Endodermal cell (in vitro differentiated cells): ENCODE measurements at places on chromosomes 7 and 10. TPM values are rescaled to one million over a fixed set of nuclear protein-coding genes. Genes with fewer than 3 reads are reported as not detected.
A peak's percentile ranks its signal among the peaks of the same experiment; 100 is the strongest.

DNA sequence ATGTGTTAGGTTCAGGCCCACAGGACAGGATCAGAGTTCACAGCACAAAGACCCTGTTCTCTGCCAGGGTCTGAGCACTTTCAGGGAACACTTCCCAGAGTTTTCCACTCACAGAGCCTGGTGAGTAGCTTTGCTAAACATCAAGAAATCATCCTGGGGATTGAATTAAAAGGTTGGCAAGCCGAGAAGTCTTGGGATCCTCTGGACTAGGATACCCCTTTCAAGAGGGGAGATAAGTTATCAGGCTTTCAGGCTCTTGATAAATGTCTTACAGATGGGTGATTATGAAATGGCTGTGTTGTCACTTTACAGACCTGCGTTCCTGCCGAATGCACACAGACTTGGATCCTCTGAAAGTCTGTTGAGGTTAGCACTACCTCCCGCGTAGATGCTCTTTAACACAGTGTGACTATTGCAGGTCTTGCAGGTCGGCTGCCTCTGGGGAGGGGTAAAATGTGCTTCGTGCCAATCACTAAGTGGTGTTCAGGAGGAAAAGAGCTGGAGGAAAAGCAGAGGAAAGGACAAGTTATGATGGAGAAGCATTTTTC lies 473.5 kb upstream of the AKR1E2 start:
- no peak overlapping the region for H3K27ac ChIP-seq
- H3K36me3 ChIP-seq, result no peaks in the 10 kb centered on the region
- H3K27me3 ChIP-seq, result no peaks in the 10 kb centered on the region
- peak overlapping the region; percentile 35 for H3K4me3 ChIP-seq
- H3K4me1 ChIP-seq, result peaks cover 23% of the 10 kb centered on the region

DNA sequence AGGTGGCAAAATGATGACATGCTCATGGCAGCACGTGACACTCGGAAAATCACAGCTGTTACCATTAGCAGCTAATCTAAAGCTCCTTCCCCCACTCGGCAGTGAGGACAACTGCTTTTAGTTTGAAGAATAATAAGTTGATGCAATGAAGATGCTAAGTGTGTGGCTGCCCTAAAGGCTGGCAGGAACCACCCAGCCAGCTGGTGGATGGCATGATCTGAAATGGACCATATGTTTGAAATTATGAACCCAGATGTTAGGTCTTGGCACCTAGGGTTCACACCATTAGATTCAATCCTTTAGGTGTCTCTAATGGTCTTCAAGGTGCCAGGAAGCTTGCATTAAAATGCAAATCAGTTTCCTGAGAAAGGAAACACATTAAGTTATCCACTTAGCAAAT lies 230.1 kb downstream of the WDR11 start:
- H3K36me3 ChIP-seq, result no peaks in the 10 kb centered on the region
- H3K4me1 ChIP-seq, result no peaks in the 10 kb centered on the region
- no peak overlapping the region for H3K4me3 ChIP-seq

GRCh38 chr7:36286226-36286625 lies 103.4 kb upstream of the ANLN start:
- H3K27me3 ChIP-seq, result no peaks in the 10 kb centered on the region
- H3K4me1 ChIP-seq, result peaks cover 17% of the 10 kb centered on the region
- H3K27ac ChIP-seq, result no peak overlapping the region
- DNase-seq, result no peak

DNA sequence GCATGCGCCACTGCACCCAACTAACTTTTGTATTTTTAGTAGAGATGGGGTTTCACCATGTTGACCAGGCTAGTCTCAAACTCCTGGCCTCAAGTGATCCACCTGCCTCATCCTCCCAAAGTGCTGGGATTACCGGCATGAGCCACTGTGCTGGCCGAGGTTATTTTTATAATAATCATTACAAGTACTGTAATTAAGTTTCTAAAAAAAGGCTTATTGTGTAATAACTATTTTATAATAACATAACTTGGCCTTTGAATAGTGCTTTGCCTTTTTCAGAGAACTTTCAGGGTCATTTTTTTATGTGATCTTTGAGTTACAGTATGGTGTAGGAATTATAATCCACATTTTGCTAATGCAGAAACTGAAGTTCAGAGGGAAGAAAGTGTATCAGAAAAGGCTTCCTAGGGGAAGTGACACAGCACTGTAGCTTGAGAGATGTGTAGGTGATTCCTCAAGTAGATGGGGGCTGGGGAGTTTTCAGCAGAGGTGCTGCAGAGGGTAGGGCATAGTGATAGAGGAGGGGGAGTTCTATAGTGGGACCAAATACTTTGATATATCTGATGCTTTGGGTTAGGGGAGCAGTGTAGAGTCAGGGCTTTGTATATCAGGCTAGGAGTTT lies 9.2 kb upstream of the SYPL1 start:
- H3K4me1 ChIP-seq, result peaks cover 7% of the 10 kb centered on the region
- no peak for DNase-seq
- H3K4me3 ChIP-seq, result no peak overlapping the region
- no peaks in the 10 kb centered on the region for H3K27me3 ChIP-seq

DNA sequence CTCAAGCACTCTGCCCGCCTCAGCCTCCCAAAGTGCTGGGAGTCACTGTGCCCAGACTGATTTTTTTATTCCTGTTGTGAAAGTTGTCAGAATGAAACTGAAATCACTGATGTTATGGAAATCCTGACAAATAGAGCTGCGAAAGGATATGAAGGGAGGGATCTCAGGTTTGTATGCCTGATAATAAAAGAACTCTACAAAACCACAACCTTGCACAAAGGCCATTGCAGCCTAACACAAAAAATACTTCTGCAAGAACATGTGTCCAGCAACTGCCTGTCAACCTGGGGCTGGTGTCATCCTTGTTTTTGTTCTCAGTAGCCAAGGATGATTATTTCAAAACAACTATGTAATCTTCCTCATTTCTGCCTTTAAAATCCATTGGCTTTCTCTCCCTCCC lies 126.1 kb downstream of the NEBL start:
- no peaks in the 10 kb centered on the region for H3K36me3 ChIP-seq
- no peaks in the 10 kb centered on the region for H3K27me3 ChIP-seq
- H3K4me1 ChIP-seq, result peaks cover 3% of the 10 kb centered on the region
- no peak overlapping the region for H3K27ac ChIP-seq
- no peak overlapping the region for H3K4me3 ChIP-seq

DNA sequence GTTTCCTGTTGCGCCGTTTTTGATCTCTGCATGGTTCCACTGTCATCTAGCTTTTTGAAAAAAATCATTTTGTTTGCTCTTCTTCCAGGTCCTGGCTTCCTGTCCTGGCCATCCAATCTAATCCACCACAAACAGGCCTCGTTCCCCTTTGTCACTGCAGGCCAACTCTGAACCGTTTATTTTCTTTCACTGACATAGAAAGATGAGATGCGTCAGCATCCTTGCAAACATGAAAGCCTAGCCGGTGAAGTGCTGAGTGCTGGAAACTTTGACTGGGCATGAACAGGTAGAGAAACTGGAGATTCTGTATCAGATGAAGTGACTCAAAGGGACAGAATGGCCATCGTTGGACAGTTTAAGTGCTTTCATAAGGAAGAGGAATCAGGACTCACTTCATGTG lies 1247.8 kb downstream of the TYW1 start:
- no peak overlapping the region for H3K27ac ChIP-seq
- H3K27me3 ChIP-seq, result no peaks in the 10 kb centered on the region
- H3K36me3 ChIP-seq, result no peaks in the 10 kb centered on the region
- DNase-seq, result no peak
- no peak overlapping the region for H3K4me3 ChIP-seq

DNA sequence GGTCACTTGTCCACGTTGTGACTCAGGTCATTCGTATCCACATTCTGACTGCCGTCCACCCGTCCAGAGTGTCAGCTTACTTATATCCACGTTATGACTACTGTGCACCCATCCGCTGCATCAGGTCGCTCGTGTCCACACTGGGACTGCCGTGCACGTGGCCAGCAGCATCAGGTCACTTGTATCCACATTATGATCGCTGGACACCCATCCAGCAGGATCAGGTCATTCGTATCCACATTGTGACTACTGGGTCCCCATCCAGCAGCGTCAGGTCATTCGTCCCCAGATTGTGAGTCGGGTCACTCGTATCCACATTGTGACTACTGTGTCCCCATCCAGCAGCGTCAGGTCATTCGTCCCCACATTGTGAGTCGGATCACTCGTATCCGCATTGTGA lies 47.3 kb upstream of the SUN1 start:
- H3K36me3 ChIP-seq, result peaks cover 50% of the 10 kb centered on the region
- no peaks in the 10 kb centered on the region for H3K4me1 ChIP-seq
- H3K27ac ChIP-seq, result no peak overlapping the region
- no peaks in the 10 kb centered on the region for H3K27me3 ChIP-seq

DNA sequence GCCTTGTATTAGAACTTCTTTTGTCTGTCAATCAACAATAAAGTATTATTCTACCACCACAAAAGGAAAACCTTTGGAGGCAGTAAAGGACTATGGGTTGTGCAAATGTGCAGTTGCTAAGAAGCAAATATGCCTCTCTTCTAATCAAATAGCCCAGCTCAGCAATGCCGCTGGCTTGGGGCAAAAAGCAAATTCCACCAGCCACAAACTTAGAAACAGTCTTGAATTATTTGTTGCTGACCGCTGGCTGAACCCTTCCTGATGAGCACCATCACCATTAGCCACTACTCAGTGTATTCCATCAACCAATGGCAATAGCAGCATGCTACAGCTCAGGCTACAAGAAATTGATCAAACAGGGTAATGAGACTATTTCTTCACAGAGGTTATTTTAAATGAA lies 51.0 kb downstream of the SKAP2 start:
- no peaks in the 10 kb centered on the region for H3K36me3 ChIP-seq
- no peak for DNase-seq
- no peaks in the 10 kb centered on the region for H3K4me1 ChIP-seq
- H3K27ac ChIP-seq, result no peak overlapping the region
- no peaks in the 10 kb centered on the region for H3K27me3 ChIP-seq

DNA sequence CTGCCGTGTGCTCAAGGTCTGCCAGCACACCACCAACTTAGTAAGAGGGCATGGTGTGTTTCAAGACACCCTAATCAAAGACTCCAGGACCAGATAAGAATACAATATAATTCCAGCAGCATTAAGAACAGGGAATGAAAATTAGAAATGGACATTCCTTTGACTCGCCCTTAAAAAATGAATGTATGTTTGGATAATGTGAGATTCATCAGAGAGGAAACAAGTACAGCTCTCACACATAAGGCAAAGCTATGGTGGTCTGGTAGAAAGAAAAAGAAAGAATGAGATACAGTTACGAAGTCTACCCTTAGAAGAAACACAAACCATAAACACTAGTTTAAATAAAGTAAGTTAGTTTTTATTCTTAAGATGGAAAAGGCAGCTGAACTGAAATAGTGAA lies 174.8 kb upstream of the ANK3 start:
- H3K27ac ChIP-seq, result no peak overlapping the region
- no peaks in the 10 kb centered on the region for H3K27me3 ChIP-seq

DNA sequence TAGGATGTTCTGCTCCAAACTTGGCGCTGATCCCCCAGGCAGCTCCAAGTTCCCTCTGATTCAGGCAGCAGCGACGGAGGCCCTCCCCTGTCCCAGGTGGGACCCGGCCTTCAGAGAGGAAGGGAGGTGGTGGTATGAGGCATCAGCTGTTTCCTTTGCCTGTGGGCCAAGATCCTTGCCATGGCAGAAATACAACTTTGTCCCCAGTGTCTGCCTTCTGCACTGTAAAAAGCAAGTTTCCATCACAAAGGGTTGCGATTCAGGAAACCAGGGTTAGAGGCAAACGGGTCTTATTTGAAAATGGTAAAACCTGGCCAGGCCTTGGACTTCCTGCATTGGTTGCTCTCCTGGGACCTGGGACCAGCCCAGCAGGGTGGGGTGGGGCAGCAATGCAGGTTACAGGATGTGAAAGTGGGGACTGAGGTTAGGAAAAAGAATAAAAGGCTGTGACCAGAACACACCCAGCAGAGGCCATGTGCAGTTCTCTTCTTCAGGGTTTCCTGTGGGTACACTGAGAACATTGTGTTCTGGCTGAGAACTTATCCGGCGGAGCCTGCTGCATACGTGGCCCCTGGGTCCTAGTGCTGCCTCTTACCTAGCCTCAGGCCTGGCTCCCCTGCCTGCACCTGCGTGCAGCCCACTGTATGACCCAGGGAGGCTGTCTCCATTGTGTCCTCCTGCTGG lies 25.1 kb upstream of the DDIT4 start:
- peak; percentile 85 for DNase-seq
- H3K36me3 ChIP-seq, result no peaks in the 10 kb centered on the region
- H3K27me3 ChIP-seq, result no peaks in the 10 kb centered on the region
- H3K4me1 ChIP-seq, result peaks cover 20% of the 10 kb centered on the region
- H3K27ac ChIP-seq, result peak overlapping the region; percentile 77

GRCh38 chr7:18213652-18214051 lies 186.0 kb upstream of the PRPS1L1 start:
- H3K36me3 ChIP-seq, result no peaks in the 10 kb centered on the region
- H3K27me3 ChIP-seq, result no peaks in the 10 kb centered on the region
- no peak overlapping the region for H3K4me3 ChIP-seq
- H3K4me1 ChIP-seq, result no peaks in the 10 kb centered on the region

- DNase-seq, result peak; percentile 79
- H3K36me3 ChIP-seq, result no peaks in the 10 kb centered on the region
- H3K4me1 ChIP-seq, result no peaks in the 10 kb centered on the region
These were observed 550.6 kb downstream of the GLRX3 start for GRCh38 chr10:130686689-130687300.

GRCh38 chr7:92732316-92733036 lies 103.9 kb downstream of the CDK6 start:
- peaks cover 4% of the 10 kb centered on the region for H3K36me3 ChIP-seq
- H3K27me3 ChIP-seq, result no peaks in the 10 kb centered on the region
- H3K27ac ChIP-seq, result no peak overlapping the region

DNA sequence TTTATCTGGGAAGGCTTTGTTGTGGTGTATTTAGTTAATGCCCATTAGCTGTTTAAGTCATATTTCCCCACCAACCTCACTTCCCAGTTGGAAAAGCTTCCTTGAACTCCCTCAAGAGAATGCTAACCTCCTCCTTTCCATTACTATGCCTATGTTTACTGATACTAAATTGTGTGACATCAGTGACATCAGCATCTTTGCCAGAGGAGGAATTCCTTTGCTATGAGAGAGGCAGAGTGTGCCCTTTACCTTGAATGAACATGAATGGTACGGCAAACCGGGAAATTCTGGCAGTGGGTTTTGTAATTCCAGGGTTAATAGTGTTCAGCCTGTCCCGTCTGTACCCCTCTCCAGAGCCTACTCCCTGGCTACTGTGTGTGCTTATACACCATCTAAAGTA lies 22.1 kb upstream of the GLCCI1 start:
- no peaks in the 10 kb centered on the region for H3K27me3 ChIP-seq
- no peak overlapping the region for H3K27ac ChIP-seq
- no peaks in the 10 kb centered on the region for H3K36me3 ChIP-seq
- DNase-seq, result no peak
- peaks cover 14% of the 10 kb centered on the region for H3K4me1 ChIP-seq

GRCh38 chr10:86489960-86490612 lies 31.5 kb downstream of the WAPL start:
- no peak for DNase-seq
- no peaks in the 10 kb centered on the region for H3K27me3 ChIP-seq
- no peak overlapping the region for H3K4me3 ChIP-seq
- H3K4me1 ChIP-seq, result no peaks in the 10 kb centered on the region

- no peak overlapping the region for H3K4me3 ChIP-seq
- DNase-seq, result no peak
- H3K36me3 ChIP-seq, result no peaks in the 10 kb centered on the region
These were observed 272.9 kb upstream of the KLF6 start for GRCh38 chr10:4057725-4058513.

Gene CALY
- 1.3 and 1.5 TPM in 2 replicates for total RNA-seq

Gene PON1
- total RNA-seq, result 0.34 and 0.48 TPM in 2 replicates

Gene IKZF1
- total RNA-seq, result 0.23 to 0.65 TPM (median 0.44 TPM) in 3 replicates

Gene TMEM176A
- not detected in 2 replicates for total RNA-seq

Gene KEL
- 32.9 to 106 TPM (median 86.0 TPM) in 3 replicates for total RNA-seq

Gene NYAP1
- total RNA-seq, result 7.2 and 9.3 TPM in 2 replicates

Gene TMEM236
- total RNA-seq, result 0.04 and 0.07 TPM in 2 replicates

Gene HKDC1
- 0.07 and 0.22 TPM in 2 replicates for total RNA-seq

Gene NSUN5
- 42.1 and 43.3 TPM in 2 replicates for total RNA-seq

Gene VAX1
- 2.0 to 3.5 TPM (median 3.4 TPM) in 3 replicates for total RNA-seq
